ENCODE measurements at places on chromosomes 13 and 19.

GRCh38 chr13:113997845-113998751 lies 24.2 kb upstream of the C13orf46 start:
- DNase-seq = no peak

GRCh38 chr19:58559275-58560006 lies 1.0 kb upstream of the UBE2M start:
- peak; percentile 78 for DNase-seq

- DNase-seq = no peak
Measured at GRCh38 chr13:81406639-81407292, 1065.8 kb upstream of the SPRY2 start.

- DNase-seq = no peak
Measured at GRCh38 chr19:6739390-6739882, at the start of gene TRIP10. Gene TRIP10, plus strand, starts transcription at chr19:6739680. Its CDS starts 82 bp downstream, at chr19:6739762.

DNA sequence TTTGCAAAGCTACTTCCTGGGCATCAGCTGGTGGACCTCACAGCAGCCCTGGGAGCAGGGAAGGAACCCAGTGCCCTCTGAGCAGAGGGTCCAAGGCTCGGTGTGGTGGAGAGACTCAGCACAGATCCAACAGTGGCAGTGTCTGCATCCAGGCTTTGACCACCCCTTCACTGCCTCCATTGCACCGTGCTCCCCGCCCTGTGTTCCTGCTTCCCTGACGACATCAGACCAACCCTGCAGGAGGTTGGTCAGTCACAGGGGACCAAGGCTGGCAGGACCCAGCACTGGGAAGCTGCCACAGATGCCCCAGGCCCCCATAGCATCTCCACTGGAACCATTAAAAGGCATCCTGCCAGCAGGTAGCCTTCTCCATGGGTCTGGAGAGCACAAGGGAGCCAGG lies 7.8 kb upstream of the VSTM2B start:
- DNase-seq = no peak

DNA sequence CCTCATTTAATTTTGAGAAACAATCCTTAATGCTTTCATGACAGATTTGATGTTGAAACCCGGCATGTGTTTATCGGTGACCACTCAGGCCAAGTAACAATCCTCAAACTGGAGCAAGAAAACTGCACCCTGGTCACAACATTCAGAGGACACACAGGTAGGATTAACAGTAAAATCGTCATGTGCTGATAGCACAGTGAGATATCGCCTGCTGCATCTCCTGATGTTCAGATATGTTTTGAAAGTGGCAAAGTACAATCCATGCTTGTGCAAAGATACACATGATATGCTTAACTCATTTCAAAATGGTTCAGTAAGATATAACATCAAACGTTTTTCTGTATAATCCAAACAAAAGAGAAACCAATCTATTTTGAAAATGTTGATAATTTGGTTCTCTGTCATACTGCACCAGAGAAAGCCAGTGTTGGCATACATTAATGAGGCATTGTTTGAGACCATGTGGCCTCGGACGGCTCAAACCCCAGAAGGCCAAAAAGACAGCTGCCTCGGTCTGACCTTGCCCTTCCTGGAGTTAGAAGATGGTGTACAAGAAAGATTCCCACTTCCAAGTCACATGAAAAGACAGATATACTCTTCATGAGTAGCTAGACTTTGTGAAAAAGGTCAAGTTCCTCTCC lies 76.2 kb downstream of the DHRS12 start:
- DNase-seq = no peak

DNA sequence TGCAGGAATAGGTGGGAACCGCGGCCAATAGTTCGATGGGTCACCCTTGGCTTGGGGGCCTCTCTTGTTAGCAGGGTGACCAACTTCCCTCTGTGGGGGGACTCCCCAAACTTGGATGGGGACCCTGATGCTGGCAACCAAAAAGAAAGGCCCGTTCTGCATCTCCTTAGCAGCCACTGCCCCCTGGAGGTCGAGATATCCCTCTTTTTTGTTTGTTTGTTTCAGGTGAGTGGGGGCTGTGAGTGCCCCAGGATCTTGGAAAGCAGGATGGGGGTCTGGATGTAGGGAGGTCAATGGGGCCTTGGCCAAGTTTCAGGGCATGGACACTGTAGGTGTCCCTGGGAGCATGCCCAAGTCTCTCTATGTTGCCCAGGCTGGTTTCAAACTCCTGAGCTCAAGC lies 7.7 kb upstream of the CRTC1 start:
- no peak for DNase-seq

GRCh38 chr19:5865772-5866171 lies 4.6 kb downstream of the FUT5 start:
- no peak for DNase-seq

- no peak for DNase-seq
Measured at GRCh38 chr19:44598880-44599279, 14.5 kb upstream of the IGSF23 start.

- DNase-seq = no peak
Measured at GRCh38 chr13:23953860-23954512, 56.7 kb upstream of the C1QTNF9B start.

GRCh38 chr13:31957772-31958171 lies 73.8 kb upstream of the FRY start:
- DNase-seq = no peak

DNA sequence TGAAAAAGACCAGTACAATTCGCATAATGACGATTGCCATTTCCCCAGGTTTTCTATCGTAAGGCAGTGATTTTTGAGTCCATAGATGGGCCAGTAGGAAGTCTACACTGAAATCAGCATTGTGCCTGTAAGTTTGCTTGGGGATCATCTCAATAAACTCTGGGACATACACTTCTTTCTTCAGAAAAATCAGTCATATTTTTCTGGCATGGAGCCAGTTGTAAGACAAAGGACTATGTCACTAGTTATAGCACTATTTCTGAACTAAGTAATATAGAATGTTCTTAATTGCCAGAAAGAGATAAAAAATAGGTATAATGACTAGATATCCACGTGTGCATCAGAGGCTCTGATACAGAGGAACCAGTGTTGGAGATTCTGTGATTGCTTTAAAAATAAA lies 243.5 kb downstream of the LMO7 start:
- DNase-seq = no peak

DNA sequence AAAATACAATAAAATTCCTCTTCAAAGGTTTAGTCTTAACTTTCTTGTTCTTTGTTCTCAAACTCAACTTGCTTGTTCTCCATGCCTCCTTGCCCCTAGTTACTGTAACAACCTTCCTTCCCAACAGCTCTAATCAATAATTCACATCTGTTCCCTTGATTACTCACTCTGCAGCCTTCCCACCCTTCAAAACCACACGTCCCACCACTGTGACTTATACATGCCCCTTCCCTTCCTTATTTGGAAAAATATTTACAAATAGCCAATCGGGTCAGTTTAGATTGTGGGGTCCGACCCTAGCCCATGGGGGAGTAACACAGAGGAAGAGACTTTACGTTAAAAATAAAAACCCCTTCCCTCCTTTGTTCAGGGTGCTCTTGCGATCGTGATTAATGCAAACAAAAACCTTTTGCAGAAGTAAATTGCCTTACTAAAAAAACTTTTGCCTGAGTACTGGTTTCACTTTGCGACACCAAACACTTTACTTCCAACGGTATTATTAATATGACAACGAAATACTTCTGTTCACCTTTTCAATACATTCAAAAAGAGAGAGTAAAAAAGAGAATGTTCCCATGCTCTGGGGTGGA lies 512 bp upstream of the ZNF93 start:
- DNase-seq = no peak

- DNase-seq = no peak
Measured at GRCh38 chr13:31610270-31610998, 128.9 kb upstream of the RXFP2 start.

GRCh38 chr13:44790289-44790688 lies 199.0 kb downstream of the NUFIP1 start:
- no peak for DNase-seq

DNA sequence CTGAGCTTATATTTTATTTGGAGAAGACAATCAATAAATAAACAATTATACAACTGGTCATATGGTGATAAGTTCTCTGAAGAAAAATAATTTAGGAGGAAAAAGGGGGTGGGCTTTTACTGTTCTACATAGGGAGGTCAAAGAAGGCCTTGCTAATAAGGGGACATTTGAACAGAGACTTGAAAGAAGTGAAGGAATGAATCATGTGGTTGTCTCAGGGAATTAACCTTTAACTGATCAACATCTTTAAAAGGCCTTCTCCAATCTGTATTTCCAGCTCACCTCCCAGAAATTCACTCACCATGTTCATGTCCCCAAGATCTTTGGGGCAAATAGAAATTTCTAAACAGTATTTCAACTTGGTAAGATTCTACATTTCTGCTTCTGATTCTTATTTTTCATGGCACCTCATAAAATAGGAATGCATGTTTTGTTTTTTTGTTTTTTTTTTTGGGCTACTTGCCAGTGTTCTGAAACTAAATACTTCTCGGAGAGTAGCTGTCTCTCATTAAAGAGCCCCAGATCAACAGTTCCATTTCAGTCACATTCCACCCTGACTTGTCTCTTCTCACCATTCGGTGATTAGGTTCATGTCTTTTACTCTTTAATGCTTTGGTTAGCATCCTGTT lies 19.2 kb upstream of the LPAR6 start:
- DNase-seq = no peak

GRCh38 chr13:85806553-85807175 lies 7.4 kb upstream of the SLITRK6 start:
- DNase-seq = peak; percentile 17

DNA sequence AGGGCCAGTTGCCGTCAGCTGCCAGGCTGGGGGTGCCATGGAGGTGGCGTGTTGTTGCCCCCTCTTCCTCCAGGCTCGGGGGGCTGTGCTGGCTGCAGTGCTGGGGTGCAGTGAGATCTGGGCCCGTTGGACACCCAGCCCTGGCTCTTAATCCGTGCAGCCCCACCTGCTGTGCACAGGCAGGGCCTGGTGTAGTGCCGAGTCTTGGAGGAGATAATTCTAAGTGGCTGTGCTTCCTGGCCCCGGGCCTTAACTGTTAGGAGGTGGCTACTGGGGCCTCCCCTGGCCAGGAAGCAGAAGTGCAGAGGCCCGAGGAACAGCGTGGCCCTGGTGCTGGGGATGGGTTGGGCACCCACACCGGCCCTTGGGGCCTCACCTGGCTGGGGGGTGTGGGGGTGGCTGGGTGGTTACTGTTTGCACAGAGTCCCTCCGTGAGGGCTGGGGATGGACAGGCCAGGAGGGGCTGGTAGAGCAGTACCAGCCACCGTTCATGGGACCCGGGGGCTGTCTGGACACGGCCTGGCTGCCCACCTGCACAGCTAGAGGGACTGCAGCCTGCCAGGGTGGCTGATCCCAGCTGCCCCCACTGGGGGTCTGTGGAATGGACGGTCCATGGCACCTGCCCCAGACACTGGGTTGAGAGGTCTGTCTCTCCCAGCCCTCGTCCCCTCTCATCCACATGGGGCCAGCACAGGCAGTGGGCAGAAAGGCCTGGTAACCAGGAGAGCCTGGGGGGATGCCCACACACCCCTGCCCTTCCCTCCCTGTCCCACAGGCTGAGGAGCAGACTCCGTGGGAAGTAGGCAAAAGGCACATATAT lies 3.3 kb downstream of the GPX4 start:
- DNase-seq = no peak

GRCh38 chr13:25881136-25881926 lies 170.5 kb downstream of the SHISA2 start:
- no peak for DNase-seq

DNA sequence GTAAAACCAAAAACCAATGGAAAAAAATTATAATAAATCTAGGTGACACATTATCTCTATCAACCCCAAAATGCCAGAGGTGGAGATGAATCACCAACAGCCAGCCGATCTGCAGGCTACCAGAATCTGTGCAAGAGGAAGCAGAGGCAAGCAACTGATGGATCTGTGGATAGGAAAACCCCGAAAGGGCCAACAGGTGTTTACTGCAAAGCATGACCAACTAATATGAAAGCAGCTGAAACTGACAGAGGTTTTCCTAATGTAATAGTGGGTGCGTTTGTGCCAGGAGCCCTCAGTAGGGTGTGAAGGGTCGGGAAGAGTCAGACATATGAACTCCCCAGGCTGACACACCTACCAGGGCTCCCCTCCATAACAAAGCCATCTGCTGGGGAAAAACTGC lies 554.6 kb downstream of the RFC3 start:
- DNase-seq = no peak

DNA sequence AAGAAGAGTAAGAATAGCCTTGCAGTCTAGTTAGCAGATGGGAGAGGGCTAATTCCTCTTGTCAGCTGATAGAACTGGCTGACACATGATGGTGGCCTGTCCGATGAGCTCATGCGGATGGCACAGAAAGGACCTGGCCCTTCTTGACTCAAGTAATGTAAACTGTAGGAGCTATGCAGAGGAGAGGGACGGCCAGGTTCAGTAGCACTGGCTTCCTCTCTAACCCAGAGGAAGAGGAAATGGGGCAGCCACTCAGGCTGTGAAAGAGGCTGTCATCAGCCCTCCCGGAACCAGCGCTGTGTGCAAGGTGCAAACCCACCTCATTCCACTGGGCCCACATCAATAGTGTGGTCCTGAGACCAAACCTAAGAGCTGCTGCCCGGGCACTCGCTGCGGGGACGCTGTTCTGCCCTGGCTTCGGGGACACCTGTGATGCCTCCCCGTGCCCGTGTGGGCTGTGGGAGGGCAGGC lies 30.8 kb upstream of the USE1 start:
- no peak for DNase-seq

DNA sequence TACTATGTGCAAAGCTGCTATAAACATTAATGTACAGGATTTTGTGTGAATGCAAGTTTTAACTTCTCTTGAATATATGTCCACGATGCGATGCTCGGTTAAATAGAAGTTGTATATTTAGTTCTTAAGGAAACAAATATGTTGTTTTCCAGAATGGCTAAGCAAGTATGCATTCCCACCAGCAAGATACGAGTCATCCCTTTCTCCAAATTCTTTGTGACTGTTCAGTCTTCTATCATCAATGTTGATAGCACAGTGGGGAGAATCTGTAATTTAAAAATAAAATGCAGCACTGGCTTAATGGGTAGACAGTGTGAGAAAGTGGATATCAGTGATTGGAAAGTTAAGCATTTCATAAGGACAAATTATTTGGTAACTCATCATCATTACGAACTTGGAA lies 1340.8 kb downstream of the PCDH9 start:
- DNase-seq = no peak
